ENCODE measurements at places on chromosomes 6 and 20. TPM values are rescaled to one million over a fixed set of nuclear protein-coding genes. Genes with fewer than 3 reads are reported as not detected.
A peak's percentile ranks its signal among the peaks of the same experiment; 100 is the strongest.

The LGSN gene
- total RNA-seq: 0.15 TPM

The ATF6B gene
- 151 TPM for total RNA-seq

GRCh38 chr6:20700375-20700774, 166.1 kb downstream of the CDKAL1 start:
- H3K36me3 ChIP-seq: no peaks in the 10 kb centered on the region
- H3K27ac ChIP-seq: no peak overlapping the region
- DNase-seq: no peak
- no peak overlapping the region for H3K4me3 ChIP-seq

- H3K36me3 ChIP-seq: no peaks in the 10 kb centered on the region
- H3K4me1 ChIP-seq: no peaks in the 10 kb centered on the region
- no peak overlapping the region for H3K27ac ChIP-seq
- DNase-seq: no peak
Observed at GRCh38 chr6:116307633-116308032, 27.9 kb upstream of the TSPYL1 start.

GRCh38 chr20:41889844-41890224, 271.7 kb upstream of the CHD6 start:
- no peak overlapping the region for H3K27ac ChIP-seq
- no peak overlapping the region for H3K4me3 ChIP-seq
- H3K27me3 ChIP-seq: no peaks in the 10 kb centered on the region
- no peaks in the 10 kb centered on the region for H3K36me3 ChIP-seq

DNA sequence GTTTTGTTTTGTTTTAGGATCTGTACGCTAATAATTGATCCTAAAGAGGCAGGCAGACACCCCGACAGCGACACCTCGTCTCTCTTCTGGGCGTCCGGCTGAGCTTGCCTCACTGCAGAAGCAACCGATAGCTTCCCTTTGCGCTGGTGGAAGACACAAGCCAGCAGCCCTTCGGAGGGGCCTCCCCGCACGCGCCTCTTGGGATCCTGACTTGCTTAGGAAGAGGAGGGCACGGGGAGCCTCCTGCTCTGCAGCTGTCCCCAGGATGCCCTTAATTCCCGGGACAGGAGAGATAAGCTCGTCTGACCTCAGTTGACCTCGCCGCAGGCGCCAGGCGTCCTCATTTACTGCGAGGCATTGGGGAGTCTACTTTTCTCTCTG, 94.0 kb downstream of the CD83 start:
- no peaks in the 10 kb centered on the region for H3K27me3 ChIP-seq
- peak overlapping the region; percentile 90 for H3K4me3 ChIP-seq
- H3K27ac ChIP-seq: peak overlapping the region; percentile 45
- H3K4me1 ChIP-seq: peaks cover 9% of the 10 kb centered on the region
- no peaks in the 10 kb centered on the region for H3K36me3 ChIP-seq

DNA sequence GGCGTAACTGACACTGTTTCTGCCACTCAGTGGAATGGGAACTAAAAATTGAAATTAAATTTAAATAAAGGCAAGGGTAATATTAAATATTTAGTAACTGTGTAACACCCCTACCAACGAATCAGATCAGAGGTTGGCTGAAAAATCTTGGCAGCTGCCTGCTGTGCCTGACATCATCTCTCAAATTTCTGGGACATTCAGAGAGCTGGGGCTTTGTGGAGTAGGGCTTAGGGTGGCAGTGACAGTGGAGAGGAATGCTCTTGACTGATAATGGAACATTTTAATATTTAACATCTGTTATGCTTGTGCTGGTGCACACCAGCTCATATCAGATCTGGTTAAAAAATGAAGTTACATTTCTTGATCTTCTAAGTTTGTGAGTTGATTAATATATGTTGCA, 62.2 kb downstream of the RFPL4B start:
- no peaks in the 10 kb centered on the region for H3K4me1 ChIP-seq
- H3K4me3 ChIP-seq: no peak overlapping the region
- H3K36me3 ChIP-seq: no peaks in the 10 kb centered on the region
- no peak for DNase-seq
- H3K27ac ChIP-seq: no peak overlapping the region

- H3K27ac ChIP-seq: no peak overlapping the region
- H3K4me3 ChIP-seq: no peak overlapping the region
- no peaks in the 10 kb centered on the region for H3K27me3 ChIP-seq
- DNase-seq: no peak
Observed at GRCh38 chr20:3413393-3413889, 6.0 kb upstream of the DNAAF9 start.

DNA sequence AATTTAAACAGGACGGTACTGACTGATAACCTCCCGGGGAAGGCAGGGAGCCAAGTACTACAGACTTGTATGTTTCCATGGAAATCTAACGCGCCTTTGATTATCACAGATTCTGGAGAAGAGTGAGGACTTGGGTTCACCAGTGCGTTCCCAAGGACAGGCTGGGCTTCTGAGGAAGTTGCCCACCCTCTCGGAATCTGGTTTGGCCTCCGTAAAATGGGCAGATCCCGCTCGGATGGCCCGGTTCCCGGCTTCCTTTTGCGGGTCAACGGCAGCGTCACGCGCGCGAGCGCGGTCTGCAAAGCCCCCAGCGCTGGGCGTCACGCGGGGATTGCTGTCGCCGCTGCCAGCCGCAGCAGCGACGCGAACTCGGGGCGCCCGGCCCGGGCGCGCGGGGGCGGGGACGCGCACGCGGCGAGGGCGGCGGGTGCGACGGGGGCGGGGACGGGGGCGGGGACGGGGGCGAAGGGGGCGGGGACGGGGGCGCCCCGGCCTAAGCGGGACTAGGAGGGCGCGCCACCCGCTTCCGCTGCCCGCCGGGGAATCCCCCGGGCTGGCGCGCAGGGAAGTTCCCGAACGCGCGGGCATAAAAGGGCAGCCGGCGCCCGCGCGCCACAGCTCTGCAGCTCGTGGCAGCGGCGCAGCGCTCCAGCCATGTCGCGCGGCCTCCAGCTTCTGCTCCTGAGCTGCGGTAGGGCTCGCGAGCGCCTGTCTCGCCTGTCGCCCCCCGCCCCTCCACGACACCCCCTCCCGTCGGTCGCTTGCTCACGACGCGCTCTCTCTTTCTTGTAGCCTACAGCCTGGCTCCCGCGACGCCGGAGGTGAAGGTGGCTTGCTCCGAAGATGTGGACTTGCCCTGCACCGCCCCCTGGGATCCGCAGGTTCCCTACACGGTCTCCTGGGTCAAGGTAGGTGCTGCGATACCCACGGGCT, at the start of gene CD83:
Gene CD83, plus strand, starts transcription at position 615 of the 933 bp plus-strand sequence. Its CDS starts 40 bp downstream, at position 655.
- H3K27ac ChIP-seq: peak within 1 kb of the TSS; percentile 91
- DNase-seq: peak; percentile 87
- H3K27me3 ChIP-seq: no peaks in the 10 kb centered on the region
- H3K4me3 ChIP-seq: peak within 1 kb of the TSS; percentile 80

- peaks cover 6% of the 10 kb centered on the region for H3K4me1 ChIP-seq
- no peaks in the 10 kb centered on the region for H3K36me3 ChIP-seq
- no peak overlapping the region for H3K27ac ChIP-seq
- H3K27me3 ChIP-seq: no peaks in the 10 kb centered on the region
Observed at GRCh38 chr6:152463164-152463563, 174.0 kb downstream of the SYNE1 start.

The ADGRF1 gene
- not detected for total RNA-seq

GRCh38 chr20:43065299-43065698, 124.4 kb downstream of the PTPRT start:
- H3K4me3 ChIP-seq: no peak overlapping the region
- H3K27ac ChIP-seq: no peak overlapping the region
- no peak for DNase-seq

The NINL gene
- total RNA-seq: 3.4 TPM

DNA sequence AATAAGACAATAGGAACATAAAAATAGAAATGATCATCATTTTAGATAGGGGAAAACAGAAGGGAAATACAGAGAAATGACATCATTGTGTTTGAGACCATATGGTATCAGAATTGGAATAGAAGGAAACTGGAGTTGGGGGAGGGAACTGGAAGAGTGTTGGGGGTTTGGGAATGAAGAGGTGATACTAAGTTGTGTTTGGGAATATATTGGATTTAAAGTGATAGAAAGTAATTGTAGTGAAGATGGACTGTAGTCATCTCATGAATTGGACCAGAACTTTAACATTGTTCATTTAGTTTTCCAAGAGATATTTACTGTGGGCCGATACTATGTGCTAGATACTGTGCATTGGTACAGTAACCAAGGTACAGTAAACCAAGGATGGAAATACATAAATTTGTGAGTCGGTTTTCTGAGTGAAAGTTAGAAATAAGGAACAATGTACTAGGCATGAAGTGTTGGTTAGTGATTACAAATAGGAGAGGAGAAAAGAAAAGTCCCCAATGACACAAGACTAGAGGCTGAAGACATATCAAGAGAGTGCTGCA, 32.3 kb downstream of the KCNQ5 start:
- H3K4me1 ChIP-seq: no peaks in the 10 kb centered on the region
- no peaks in the 10 kb centered on the region for H3K36me3 ChIP-seq
- no peak overlapping the region for H3K27ac ChIP-seq
- no peak for DNase-seq

DNA sequence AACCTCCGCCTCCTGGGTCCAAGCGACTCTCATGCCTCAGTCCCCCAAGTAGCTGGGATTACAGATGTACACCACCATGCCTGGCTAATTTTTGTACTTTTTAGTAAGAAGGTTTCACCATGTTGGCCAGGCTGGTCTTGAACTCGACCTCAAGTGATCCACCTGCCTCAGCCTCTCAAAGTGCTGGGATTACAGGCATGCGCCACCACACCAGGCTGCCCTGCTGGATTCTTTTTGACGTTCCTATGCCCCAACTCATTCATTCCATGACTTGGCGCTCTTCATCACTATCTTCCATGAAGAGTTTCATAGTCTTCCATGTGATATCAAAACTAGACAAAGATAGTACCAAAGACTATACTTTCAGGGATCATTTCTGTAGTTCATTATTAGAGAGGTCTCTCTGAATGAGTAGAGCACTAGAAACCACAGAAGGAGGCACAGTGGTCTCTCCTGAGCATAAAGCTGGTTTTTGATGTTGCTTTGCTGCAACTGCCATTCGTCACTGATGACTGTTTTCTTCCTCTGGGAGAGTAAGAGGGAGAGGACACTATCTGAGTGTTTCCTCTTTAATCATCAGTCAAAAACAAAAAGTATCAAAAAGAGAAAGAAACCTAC, 23.5 kb downstream of the DNAAF9 start:
- no peaks in the 10 kb centered on the region for H3K4me1 ChIP-seq
- no peak overlapping the region for H3K27ac ChIP-seq

- H3K27ac ChIP-seq: peak overlapping the region; percentile 86
- peaks cover 57% of the 10 kb centered on the region for H3K4me1 ChIP-seq
- no peaks in the 10 kb centered on the region for H3K27me3 ChIP-seq
- H3K36me3 ChIP-seq: no peaks in the 10 kb centered on the region
Observed at GRCh38 chr6:145814035-145814500, 527 bp downstream of the FBXO30 start.

The WFDC5 gene
- not detected for total RNA-seq

DNA sequence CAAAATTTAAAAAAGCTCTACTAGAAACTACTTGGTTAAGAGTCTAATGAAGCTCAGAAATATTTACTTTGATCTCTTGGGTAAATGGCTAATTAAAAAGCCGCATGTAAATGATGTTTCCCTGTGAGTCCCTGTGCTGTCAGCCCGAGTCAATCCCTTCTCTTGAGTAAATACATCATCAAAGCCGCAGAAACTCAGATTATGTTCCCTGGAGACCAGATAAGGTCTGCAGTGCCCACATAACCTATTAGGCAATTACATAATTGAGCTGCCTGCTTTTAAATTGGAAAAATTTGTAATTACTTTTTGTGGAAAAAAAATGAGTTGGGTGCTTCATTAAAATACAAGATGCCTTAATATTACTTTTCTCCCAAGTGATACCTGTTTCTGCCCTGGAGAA, 83.1 kb downstream of the KIZ start:
- H3K27ac ChIP-seq: no peak overlapping the region
- H3K27me3 ChIP-seq: no peaks in the 10 kb centered on the region
- H3K36me3 ChIP-seq: no peaks in the 10 kb centered on the region
- H3K4me3 ChIP-seq: no peak overlapping the region
- no peak for DNase-seq

The CD109 gene
- total RNA-seq: 0.96 TPM

- no peak for DNase-seq
- H3K27me3 ChIP-seq: no peaks in the 10 kb centered on the region
- no peaks in the 10 kb centered on the region for H3K4me1 ChIP-seq
Observed at GRCh38 chr6:35021004-35021403, 120.1 kb downstream of the TCP11 start.

GRCh38 chr6:27617046-27617687, 144.3 kb upstream of the ZNF184 start:
- H3K27ac ChIP-seq: no peak overlapping the region
- H3K4me3 ChIP-seq: no peak overlapping the region
- H3K36me3 ChIP-seq: no peaks in the 10 kb centered on the region
- peaks cover 6% of the 10 kb centered on the region for H3K4me1 ChIP-seq
- no peak for DNase-seq

All from CD4-positive, alpha-beta memory T cell (primary cell).